Stimulated activated CD4-positive, alpha-beta T cell treated with anti-CD3 and anti-CD28 coated beads, Interleukin-12 subunit alpha, Interleukin-12 subunit beta, amount 100 ng/mL, for 4 hours (primary cell): ENCODE measurements at places on chromosomes 7 and 10.

DNA sequence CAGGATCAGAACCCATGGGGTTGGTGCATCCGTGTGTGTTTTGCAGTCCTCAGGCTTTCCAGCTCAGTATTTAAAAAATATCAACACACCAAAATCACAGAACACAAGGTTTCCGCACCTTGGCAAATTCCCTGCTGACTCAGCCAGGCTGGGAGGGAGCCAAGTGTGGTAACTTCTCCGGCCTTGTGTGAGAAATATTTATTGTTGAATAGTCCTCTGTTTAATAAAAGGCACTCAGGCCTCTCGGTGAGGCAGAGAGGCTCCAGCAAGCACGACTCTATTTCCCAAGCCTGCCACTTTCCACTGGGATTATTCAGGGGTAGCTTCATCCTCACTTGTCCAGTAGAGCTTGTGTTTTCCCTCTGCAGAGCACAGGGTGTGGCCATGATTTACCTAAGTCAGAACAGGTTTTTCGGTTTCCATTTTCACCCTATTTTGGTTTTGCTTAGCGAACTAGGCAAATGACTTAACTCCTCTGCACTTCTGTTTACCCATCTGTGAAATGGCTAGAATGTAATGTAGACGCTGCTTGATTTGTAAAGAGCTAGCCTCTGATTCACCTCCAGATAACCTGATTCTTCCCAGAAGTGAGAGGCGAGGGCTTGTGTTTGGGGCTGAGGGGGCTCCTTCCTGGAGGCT, 13.0 kb upstream of the CHST15 start:
- DNase-seq = no peak

- DNase-seq = no peak
Measured at GRCh38 chr10:52437205-52437646, 123.1 kb downstream of the DKK1 start.

DNA sequence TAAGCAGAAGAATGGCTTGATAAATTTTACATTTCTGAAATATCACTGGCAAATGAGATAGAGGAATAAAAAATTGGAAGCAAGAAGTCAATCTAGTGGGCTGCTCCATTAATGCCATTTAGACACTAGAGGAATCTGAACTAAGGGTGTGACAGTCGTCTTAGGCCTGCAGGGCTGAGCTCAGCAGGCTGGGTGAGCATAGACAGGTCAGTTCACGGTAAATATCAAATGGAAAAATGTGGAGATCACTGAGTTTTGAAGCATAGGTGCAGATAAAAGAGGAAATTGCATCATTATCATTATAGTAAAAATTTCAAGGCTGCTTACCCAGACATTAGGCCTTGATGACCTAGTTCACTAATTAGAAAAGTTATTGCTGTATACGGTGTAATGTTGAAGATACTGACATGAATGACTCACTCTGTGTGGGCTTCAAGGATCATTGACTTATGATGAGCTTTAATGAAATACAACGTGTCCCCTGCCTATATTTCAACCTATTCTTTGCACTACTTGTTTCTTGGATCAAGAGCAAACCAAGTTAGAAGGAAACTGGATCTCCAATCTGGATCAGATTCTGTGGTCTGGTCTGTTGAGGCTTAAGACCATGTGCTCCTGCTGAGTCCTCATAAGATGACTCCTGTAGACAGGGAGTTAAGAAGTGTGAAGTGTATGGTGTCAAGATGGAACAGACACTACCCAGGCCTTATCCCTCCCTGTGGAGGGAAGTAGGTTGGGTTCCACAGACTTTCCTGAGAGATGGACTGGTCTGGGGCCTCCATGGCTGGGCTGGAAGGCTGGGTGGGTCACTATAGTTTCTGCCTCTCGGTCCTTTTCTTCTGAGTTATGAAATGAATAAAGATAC, 3.6 kb downstream of the OR2F2 start:
- no peak for DNase-seq

DNA sequence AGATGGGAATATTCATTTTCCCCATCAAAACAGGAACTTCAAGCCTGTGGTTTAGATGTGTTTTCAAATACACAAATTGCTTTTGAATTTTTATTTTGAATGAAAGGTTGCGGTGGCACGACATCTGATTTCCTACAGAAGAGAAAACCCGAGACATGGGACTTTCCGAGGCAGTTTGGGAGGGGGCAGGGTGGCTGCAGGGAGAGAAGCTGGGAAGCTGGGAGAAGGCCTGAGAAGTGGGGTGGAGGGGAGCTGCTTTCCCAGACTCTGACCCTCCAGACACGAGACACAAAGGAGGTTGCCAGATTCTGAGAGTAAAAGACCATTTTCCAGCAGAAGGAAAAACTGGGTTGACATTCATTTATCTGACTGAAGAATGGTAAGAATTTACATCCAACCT, 19.6 kb downstream of the TMEM176A start:
- DNase-seq = no peak

GRCh38 chr7:134154581-134155130, 27.5 kb downstream of the LRGUK start:
- no peak for DNase-seq

- DNase-seq = no peak
Measured at GRCh38 chr7:26691886-26692285, 172.5 kb downstream of the SKAP2 start.

DNA sequence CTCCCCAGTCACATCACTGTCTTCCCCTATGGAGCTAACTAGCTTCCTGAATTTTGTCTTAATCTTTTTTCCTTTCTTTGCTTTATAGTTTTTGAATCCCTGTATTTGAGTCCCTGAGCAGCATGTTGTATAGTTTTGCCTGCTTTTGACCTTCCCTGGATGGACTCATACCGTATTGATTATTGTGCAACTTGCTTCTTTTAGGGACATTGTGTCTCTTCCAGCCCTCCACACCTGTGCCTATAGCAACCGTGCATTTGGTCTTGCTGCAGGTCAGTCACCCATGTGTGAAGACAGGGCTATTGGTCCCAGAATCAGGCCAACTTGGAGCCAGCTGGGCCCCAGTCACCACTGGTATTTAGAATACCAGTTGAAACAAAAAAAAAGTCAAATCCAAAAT, 158.9 kb upstream of the ADCY1 start:
- no peak for DNase-seq

DNA sequence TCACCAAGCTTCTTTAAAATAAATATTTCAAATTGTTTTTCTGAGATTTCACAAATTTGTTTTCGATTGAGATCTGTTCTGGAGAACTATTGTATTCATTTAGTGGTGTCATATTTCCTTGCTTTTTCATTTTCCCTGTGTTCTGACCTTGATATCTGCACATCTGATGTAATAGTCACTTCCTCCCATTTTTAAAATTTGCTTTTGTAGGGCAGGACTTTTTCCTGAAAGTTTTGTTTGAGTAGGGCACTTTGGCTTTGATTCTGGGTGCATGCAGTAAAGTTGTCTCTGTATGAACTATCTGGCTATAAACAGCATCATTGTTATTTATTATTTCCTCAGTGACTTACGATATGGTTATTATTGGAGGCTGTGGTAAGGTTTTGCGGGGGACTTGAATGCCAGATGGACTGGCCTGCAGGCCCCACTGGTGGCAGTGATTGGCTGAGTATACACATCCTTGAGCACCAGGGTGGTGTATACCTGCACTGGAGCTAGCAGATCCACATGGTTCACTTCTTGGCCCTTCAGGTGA, 83.6 kb downstream of the CSTF2T start:
- DNase-seq = no peak

DNA sequence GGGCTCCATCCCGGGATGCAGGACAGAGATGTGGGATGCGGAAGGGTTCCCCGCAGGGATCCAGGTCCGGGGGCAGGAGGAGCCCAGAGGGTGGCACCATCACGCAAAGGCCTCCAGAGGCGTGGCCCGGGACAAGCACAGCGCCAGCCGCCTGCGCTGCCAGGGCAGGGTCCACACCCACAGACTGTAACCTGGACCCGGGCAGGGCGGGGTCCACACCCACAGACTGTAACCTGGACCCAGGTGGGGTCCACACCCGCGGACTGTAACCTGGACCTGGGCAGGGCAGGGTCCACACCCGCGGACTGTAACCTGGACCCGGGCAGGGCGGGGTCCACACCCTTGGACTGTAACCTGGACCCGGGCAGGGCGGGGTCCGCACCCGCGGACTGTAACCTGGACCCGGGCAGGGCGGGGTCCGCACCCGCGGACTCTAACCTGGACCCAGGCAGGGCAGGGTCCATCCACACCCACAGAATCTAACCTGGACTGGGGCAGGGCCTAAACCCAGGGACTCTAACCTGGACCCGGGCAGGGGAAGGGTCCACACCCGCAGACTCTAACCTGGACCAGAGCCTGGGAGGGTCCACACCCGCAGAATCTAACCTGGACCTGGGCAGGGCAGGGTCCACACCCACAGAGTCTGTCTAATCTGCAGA, 37.5 kb upstream of the SUN1 start:
- DNase-seq = no peak

GRCh38 chr7:151315038-151315655, 26.5 kb upstream of the NUB1 start:
- peak; percentile 63 for DNase-seq

GRCh38 chr10:49629431-49629881, 15.6 kb downstream of the CHAT start:
- DNase-seq = no peak

- DNase-seq = no peak
Measured at GRCh38 chr10:33332183-33333065, 2.0 kb downstream of the NRP1 start.

DNA sequence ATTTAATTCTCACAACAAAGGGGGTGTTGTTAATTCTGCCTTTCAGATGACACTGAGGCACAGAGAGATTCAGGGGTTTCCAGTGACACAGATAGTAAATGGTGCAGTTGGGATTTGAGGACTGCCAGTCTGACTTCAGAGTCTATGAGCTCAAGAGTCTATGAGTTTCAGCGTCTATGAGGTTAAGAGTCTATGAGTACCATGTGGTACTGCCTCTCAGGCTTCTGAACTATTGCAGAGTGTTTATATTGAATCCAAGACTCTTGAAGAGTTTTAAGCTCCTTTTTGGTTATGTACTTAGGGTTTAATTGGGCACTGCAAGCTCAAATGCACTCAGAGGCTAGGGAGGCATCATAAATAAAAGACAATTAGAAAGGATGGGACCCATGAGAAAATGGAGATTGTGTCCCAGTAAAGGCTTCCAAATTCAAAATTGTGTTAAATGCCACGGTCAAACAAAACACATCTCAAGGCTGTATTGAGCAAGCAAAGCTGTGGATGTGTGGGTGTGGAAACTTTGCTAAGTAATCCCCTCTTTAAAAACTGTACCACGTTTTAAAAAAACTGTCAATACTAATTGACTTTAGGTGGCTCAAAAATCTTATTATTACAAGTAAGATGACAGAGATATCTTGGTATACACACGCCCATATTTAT, 123.9 kb upstream of the FAM171A1 start:
- no peak for DNase-seq

GRCh38 chr10:94281654-94282053, 81.1 kb downstream of the NOC3L start:
- no peak for DNase-seq

DNA sequence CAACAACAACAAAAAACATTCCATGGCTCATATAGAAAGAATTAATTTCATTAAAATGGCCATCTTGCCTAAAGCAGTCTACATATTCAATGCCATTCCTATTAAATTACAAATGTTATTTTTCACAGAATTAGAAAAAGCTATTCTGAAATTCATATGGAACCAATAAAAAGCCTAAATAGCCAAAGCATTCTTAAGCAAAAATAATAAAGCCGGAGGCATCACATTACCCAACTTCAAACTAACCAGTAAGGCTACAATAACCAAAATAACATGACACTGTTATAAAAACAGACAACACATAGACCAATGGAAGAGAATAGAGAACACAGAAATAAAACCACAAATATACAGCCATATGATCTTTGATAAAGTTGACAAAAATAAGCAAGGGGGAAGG, 330.4 kb downstream of the KIF20B start:
- DNase-seq = no peak

GRCh38 chr10:63434866-63435854, 30.6 kb downstream of the JMJD1C start:
- no peak for DNase-seq

GRCh38 chr7:46215987-46216567, 295.0 kb upstream of the IGFBP3 start:
- no peak for DNase-seq

GRCh38 chr10:2214092-2214491, 476.8 kb upstream of the ADARB2 start:
- no peak for DNase-seq

- DNase-seq = no peak
Measured at GRCh38 chr7:75565132-75565837, 73.2 kb downstream of the SPDYE5 start.

- no peak for DNase-seq
Measured at GRCh38 chr10:6497620-6498019, 82.5 kb downstream of the PRKCQ start.

- no peak for DNase-seq
Measured at GRCh38 chr7:18241543-18242231, 214.0 kb upstream of the PRPS1L1 start.

GRCh38 chr10:73398024-73398423, 15.8 kb downstream of the ANXA7 start:
- DNase-seq = no peak

- DNase-seq = no peak
Measured at GRCh38 chr7:27186668-27187474, 1.8 kb upstream of the HOXA11 start.

DNA sequence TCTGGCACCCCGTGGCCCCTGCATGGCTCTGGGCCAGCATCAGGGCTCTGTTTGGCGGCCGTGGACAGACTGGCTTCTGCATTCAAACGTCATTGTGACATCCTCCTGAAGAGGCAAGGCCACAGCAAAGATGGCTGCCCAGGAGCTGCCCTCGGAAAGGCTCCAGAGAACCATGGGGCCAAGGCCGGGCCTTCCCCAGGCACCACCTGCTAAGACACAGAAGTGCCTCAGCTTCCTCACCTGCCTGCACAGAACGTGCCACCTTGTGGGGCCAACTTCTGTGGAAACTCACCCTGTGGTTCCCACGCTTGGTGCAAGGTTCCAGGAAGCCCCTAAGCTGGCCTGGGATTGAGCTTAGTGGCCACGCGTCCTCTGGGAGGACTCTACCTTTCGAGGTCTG, 396.9 kb downstream of the PTPRN2 start:
- no peak for DNase-seq

GRCh38 chr10:75207857-75208144, 2.8 kb upstream of the VDAC2 start:
- DNase-seq = no peak

- DNase-seq = no peak
Measured at GRCh38 chr7:134128829-134129228, 1.7 kb downstream of the LRGUK start.

DNA sequence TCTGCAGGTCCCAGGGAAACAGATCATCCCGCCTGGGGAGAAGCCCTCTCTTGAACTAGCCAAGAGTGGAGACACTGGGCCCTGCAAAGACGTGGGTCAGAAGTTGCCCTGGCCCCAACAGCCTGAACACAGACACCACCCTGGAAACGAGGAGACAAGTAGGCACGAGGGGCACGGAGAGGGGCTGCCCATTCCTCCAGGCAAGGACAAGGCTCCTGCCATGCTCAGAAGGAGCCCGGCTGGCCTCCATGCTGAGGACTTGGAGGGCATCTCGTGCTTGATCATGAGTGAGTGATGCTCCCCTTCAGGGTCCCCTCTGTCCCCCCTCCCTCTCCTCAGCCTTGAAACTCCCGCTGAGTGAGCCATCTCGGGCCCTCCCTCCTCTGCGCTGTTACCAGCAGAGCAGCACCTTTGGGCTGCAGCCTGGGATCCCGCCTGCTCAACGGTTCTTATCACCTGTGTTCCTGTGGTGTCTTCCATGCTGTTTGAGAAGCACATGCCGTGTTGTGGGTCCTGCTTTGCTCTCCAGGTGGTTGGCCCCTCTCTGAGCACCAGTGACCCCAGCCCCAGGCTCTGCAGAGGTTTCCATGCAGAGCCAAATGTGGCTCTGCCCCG, 544.3 kb downstream of the TCERG1L start:
- no peak for DNase-seq
